ENCODE measurements at places on chromosomes 1 and 21. TPM values are rescaled to one million over a fixed set of nuclear protein-coding genes. Genes with fewer than 3 reads are reported as not detected.

The APOBEC4 gene
- total RNA-seq = not detected

The REG4 gene
- total RNA-seq = not detected

The FAM72B gene
- 2.5 TPM for total RNA-seq

The NCAM2 gene
- total RNA-seq = 0.04 TPM

The ZNF644 gene
- 22.2 TPM for total RNA-seq

The ENTREP3 gene
- 18.4 TPM for total RNA-seq

The TNFRSF18 gene
- not detected for total RNA-seq

The MKNK1 gene
- 21.6 TPM for total RNA-seq

The LCE6A gene
- not detected for total RNA-seq

The IL19 gene
- not detected for total RNA-seq

The NBL1 gene
- 49.4 TPM for total RNA-seq

The NEGR1 gene
- 0.08 TPM for total RNA-seq

The MASP2 gene
- not detected for total RNA-seq

The SRRM1 gene
- 43.4 TPM for total RNA-seq

The ZNF697 gene
- 7.2 TPM for total RNA-seq

The VTCN1 gene
- total RNA-seq = not detected

The CAP1 gene
- 530 TPM for total RNA-seq

The PLA2G2A gene
- not detected for total RNA-seq

The AUNIP gene
- 5.2 TPM for total RNA-seq

The DCLRE1B gene
- total RNA-seq = 10.6 TPM

The FLG2 gene
- total RNA-seq = not detected

The RBP7 gene
- 1.4 TPM for total RNA-seq

The SLC25A34 gene
- 0.30 TPM for total RNA-seq

The LCE1A gene
- total RNA-seq = 2.9 TPM

The HEYL gene
- total RNA-seq = 0.08 TPM

The PODN gene
- not detected for total RNA-seq

The SLAMF9 gene
- 2.5 TPM for total RNA-seq

The TMEM240 gene
- total RNA-seq = not detected

The MFSD2A gene
- total RNA-seq = 67.8 TPM

The RHD gene
- not detected for total RNA-seq

The CLEC20A gene
- not detected for total RNA-seq

The RXFP4 gene
- not detected for total RNA-seq

The TRAF3IP3 gene
- total RNA-seq = 0.11 TPM

The NUCKS1 gene
- 72.4 TPM for total RNA-seq

The SYNC gene
- total RNA-seq = 8.7 TPM

The POU2F1 gene
- total RNA-seq = 2.5 TPM

The PLA2G5 gene
- not detected for total RNA-seq

The GRHL3 gene
- total RNA-seq = 3.0 TPM

The PRAMEF12 gene
- not detected for total RNA-seq

The AMY1C gene
- not detected for total RNA-seq

The CR1 gene
- total RNA-seq = not detected

The DIO1 gene
- total RNA-seq = not detected

The FAM89A gene
- 21.6 TPM for total RNA-seq

The PLA2G2C gene
- not detected for total RNA-seq

The SELL gene
- not detected for total RNA-seq

The PALMD gene
- total RNA-seq = 5.4 TPM

All from hair follicular keratinocyte (primary cell).